Caki2 (cell line): ENCODE measurements at places on chromosomes 2 and 18.

GRCh38 chr2:42938671-42939370 is 146.4 kb upstream of the HAAO start:
- no peak for DNase-seq

DNA sequence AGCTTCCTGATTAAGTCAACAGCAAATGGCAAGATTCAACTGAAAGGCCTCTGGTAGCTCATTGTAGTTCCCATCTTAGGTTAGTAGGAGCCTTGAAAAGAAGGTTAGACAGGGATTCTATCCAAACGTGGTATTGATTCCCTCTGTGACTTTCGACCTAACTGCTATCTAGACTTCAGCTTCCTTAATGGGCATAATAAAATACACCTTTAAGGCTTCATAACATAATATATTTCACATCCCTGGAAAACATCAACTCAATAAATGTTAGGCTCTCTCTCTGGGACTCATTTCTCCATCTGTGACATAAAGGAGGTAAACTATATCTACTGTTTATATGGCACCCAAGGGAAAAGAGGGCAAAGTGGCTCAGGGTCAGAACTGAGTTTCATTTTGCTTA is 60.9 kb downstream of the STK39 start:
- DNase-seq: no peak

DNA sequence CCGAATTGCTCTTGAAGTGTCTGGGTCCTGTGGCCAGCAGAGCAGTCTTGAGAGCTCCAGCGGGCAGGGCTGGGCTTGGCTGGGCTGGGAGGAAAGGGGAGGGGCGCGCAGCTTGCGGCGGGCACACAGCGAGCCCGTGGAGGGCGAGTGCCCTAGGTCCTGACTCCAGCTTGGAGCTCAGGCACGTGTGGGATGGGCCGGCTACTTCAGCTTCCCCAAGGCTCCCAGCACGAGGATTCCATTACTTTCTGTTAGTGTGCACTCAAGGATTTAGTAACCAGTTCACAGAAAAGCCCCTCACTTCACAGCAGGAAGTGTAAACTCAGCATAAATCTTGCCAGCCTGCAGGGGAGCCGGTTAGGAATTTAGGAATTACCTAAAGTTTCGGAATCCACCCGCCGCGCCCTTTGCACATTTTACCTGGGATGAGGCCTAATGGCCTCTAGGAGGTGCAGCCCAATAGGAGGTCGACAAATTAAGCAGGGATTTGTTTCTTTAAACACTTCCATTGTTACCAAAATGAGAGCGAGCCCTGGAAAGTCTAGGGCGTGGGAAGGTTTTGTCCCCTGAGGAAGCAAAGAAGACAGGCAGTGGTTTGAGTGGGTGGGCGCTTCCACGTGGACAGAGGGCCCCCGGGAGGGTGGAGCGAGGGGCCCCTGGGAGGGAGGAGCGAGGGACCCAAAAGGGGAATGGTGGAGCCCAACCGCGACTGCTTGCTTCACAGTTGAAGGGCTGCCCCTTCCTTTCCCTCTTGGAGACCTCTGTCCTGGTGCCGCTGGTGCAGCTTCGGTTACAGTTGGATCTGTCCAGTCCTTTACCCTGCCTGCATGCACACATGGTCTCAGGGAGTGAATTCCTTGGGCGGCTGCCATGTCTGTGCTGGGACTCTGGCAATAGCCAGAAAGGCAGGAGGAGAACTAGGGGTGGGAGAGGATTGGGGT is 93.3 kb downstream of the CTAGE1 start:
- no peak for DNase-seq

DNA sequence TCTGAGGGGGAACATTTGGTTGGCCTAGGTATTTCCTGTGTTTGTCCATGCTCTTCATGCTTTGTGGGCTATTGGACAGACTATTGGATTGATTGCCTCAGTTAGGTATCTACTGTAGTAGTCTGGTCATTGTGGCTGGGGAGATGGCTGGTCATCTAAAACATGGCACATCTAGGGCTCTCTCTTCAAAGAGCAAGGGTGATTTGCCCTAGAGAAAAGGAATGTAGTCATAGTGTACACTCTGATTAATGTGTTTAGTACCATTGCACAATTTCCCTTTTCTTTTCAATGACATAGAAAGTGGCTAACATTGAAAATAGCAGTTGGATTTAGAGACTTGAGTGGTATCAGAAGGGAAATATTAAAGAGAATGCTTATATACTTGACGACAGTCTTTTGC is 114.3 kb downstream of the LCLAT1 start:
- DNase-seq: no peak

- DNase-seq: no peak
Observed at GRCh38 chr2:119222863-119223520, 642 bp upstream of the STEAP3 start.

- DNase-seq: no peak
Observed at GRCh38 chr18:36155851-36156757, 26.4 kb downstream of the ELP2 start.
